ENCODE measurements at places on chromosomes 3 and 15. TPM values are rescaled to one million over a fixed set of nuclear protein-coding genes. Genes with fewer than 3 reads are reported as not detected.

SIAH2 gene
- total RNA-seq: 28.3 TPM

DNA sequence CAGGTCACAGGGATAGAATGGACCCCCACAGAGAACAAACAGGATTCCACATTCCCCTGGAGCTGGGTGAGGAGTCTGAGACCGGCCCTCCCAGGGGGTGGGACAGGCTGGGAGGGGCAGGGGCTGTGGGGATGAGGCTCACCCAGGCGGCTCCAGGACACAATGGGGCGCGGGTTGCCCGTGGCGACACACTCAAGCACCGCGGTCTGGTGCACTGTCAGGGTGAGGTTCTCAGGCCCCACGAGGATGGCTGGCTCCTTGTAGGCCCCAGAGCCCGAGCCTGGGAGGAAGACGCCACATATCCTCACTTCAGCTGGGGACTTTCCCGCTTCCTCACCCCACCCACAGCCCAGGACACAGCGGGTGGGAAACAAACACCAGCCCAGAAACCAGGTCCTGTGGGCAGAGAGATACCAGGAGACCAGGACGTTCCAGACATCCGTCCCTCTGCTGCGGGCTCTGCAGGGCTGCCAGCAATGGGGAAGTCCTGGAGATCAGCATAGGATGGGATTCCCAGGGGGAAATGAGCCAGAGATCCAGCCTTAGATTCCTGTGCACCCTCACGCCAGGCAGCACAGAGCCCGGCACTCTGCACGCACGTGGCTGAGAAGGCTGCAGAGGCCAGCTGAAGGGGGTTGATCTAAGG, 30.2 kb downstream of the RNU5B-1 start:
- no peak overlapping the region for H3K27ac ChIP-seq
- peaks cover 2% of the 10 kb centered on the region for H3K4me1 ChIP-seq
- no peak for DNase-seq
- peaks cover 2% of the 10 kb centered on the region for H3K27me3 ChIP-seq

- no peak for DNase-seq
- no peak overlapping the region for H3K4me3 ChIP-seq
- no peak overlapping the region for H3K27ac ChIP-seq
- H3K4me1 ChIP-seq: no peaks in the 10 kb centered on the region
- no peaks in the 10 kb centered on the region for H3K27me3 ChIP-seq
- no peaks in the 10 kb centered on the region for H3K36me3 ChIP-seq
Measured at GRCh38 chr3:181076558-181076957, 87.0 kb upstream of the DNAJC19 start.

- H3K4me1 ChIP-seq: no peaks in the 10 kb centered on the region
- H3K27ac ChIP-seq: no peak overlapping the region
- DNase-seq: no peak
- H3K27me3 ChIP-seq: peaks cover 2% of the 10 kb centered on the region
- no peaks in the 10 kb centered on the region for H3K36me3 ChIP-seq
Measured at GRCh38 chr3:180661444-180661843, 17.8 kb downstream of the CCDC39 start.

DNA sequence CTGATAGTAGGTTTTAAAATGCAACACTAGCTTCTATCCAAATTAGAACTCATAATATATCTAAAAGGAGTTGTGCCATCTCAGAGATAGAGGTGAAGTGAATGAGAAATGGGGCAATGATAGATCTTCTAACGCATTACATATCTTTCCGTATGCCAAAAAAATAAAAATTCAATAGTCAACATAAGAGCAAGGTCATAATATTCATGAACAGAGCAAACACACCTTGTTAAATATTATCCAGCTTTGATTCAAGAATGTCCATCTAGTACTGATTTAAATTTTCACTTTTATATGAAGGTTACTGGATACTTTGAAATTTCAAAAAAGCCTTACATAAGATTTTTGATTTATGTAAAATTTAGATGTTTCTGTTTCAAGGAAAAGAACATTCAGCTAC, 554.5 kb downstream of the NSUN3 start:
- no peak for DNase-seq
- H3K4me3 ChIP-seq: no peak overlapping the region
- H3K27me3 ChIP-seq: no peaks in the 10 kb centered on the region
- no peaks in the 10 kb centered on the region for H3K36me3 ChIP-seq
